ENCODE measurements at places on chromosomes 3 and 15.

GRCh38 chr3:145015253-145015652 is 1043.6 kb downstream of the DIPK2A start:
- no peaks in the 10 kb centered on the region for H3K36me3 ChIP-seq
- no peaks in the 10 kb centered on the region for H3K4me1 ChIP-seq
- no peak for DNase-seq
- H3K4me3 ChIP-seq = no peak overlapping the region

- no peaks in the 10 kb centered on the region for H3K4me1 ChIP-seq
- H3K27ac ChIP-seq = no peak overlapping the region
- H3K4me3 ChIP-seq = no peak overlapping the region
- no peaks in the 10 kb centered on the region for H3K36me3 ChIP-seq
These were observed 264.2 kb downstream of the VPS13C start for GRCh38 chr15:61796056-61796455.

DNA sequence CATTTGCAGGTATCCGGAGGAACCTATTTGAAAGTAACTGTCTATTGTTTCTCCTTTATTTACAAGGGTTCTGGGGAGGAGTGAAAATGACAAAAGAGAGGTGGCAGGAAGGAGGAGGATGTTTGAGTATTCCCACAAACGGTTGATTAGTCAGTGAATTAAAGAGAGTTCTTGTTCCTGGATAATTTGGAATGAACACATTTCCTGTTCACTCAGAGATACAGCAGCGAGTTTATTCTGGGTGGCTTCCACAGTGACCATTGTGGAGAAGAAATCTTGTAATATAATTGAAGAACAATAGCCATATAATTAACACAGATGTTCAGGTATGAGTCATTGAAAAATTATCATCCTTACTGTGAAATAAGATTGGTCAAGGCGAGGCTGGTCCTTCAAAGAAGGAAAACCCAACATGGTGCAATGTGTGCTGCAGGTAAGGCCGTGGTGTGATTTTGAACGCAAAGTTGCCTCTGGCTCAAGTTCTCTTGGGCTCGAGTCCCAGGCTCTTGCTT is 77.3 kb downstream of the NFKBIZ start:
- H3K4me1 ChIP-seq = peaks cover 17% of the 10 kb centered on the region
- no peaks in the 10 kb centered on the region for H3K36me3 ChIP-seq
- H3K27me3 ChIP-seq = no peaks in the 10 kb centered on the region

GRCh38 chr15:47824147-47824546 is 106.8 kb downstream of the SEMA6D start:
- H3K27ac ChIP-seq = no peak overlapping the region
- DNase-seq = no peak
- no peak overlapping the region for H3K4me3 ChIP-seq
- H3K4me1 ChIP-seq = no peaks in the 10 kb centered on the region

DNA sequence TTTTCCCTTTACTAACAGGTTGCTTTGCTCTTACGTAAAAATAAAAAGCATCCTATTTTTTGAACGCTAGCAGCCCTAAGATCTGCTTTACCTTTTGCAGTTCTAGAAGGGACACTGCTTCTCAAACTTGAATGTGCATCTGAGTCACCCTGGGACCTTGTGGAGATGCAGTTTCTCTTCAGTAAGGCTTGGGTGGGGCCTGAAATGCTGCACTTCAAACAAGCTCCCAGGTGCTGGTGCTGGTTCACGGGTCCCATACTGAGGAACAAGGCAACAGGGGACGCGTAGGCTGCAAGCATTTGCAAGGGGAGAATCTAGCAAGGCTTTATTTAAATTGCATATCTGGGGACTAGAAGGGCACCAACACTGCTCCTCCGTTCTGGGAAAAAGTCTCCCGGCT is 30.0 kb downstream of the MB21D2 start:
- H3K27me3 ChIP-seq = no peaks in the 10 kb centered on the region
- H3K4me1 ChIP-seq = peaks cover 64% of the 10 kb centered on the region
- no peaks in the 10 kb centered on the region for H3K36me3 ChIP-seq
- H3K27ac ChIP-seq = no peak overlapping the region
- H3K4me3 ChIP-seq = no peak overlapping the region
- DNase-seq = no peak

GRCh38 chr3:23685541-23686258 is 120.1 kb upstream of the UBE2E1 start:
- H3K4me1 ChIP-seq = no peaks in the 10 kb centered on the region
- no peak overlapping the region for H3K4me3 ChIP-seq
- no peaks in the 10 kb centered on the region for H3K36me3 ChIP-seq
- no peak overlapping the region for H3K27ac ChIP-seq
- no peak for DNase-seq
- no peaks in the 10 kb centered on the region for H3K27me3 ChIP-seq

- H3K36me3 ChIP-seq = peaks cover 8% of the 10 kb centered on the region
- peaks cover 38% of the 10 kb centered on the region for H3K4me1 ChIP-seq
- peak overlapping the region; percentile 77 for H3K27ac ChIP-seq
- peak overlapping the region; percentile 13 for H3K4me3 ChIP-seq
- no peaks in the 10 kb centered on the region for H3K27me3 ChIP-seq
These were observed 8.4 kb downstream of the MFGE8 start for GRCh38 chr15:88904624-88905327.

DNA sequence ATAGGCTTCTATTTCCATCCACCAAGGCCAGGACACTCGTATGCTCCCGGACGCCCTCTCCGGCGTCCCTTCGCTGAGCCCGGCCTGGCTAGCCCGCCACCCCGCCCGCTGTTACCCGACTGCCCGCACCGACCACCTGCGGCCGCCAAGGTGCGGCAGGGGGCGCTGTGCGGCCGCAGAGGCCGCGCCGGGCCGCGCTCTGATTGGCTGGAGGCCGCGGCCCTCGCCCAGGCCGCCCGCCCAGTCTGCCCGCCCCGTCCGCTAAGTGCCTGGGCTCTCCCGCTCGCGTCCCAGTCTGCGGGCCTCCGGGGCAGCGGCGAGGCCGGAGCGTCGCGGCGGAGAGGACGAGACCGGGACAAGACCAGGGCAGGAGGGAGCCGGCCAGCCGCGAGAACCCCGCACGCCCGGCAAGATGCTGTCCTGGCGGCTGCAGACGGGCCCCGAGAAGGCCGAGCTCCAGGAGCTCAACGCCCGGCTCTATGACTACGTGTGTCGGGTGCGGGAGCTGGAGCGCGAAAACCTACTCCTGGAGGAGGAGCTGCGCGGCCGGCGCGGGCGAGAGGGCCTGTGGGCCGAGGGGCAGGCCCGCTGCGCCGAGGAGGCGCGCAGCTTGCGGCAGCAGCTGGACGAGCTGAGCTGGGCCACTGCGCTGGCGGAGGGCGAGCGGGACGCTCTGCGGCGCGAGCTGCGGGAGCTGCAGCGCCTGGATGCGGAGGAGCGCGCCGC is at the start of gene SYNM:
SYNM (plus strand) TSS at position 293 of the 726 bp plus-strand sequence; CDS start at position 413, 120 bp downstream.
- peaks cover 10% of the 10 kb centered on the region for H3K4me1 ChIP-seq
- no peaks in the 10 kb centered on the region for H3K36me3 ChIP-seq
- H3K27me3 ChIP-seq = peaks cover 13% of the 10 kb centered on the region
- DNase-seq = peak; percentile 20
- peak within 1 kb of the TSS; percentile 9 for H3K4me3 ChIP-seq
- H3K27ac ChIP-seq = no peak within 1 kb of the TSS

- H3K27me3 ChIP-seq = no peaks in the 10 kb centered on the region
- H3K4me1 ChIP-seq = no peaks in the 10 kb centered on the region
- H3K27ac ChIP-seq = no peak overlapping the region
- DNase-seq = no peak
These were observed 370.6 kb upstream of the PROK2 start for GRCh38 chr3:72155391-72156064.

GRCh38 chr3:114685161-114685560 is 391.3 kb downstream of the TIGIT start:
- no peak for DNase-seq
- H3K4me1 ChIP-seq = peaks cover 6% of the 10 kb centered on the region
- no peaks in the 10 kb centered on the region for H3K27me3 ChIP-seq
- no peak overlapping the region for H3K27ac ChIP-seq
- H3K4me3 ChIP-seq = no peak overlapping the region

- peak overlapping the region; percentile 41 for H3K27ac ChIP-seq
- no peaks in the 10 kb centered on the region for H3K27me3 ChIP-seq
- H3K4me1 ChIP-seq = peaks cover 44% of the 10 kb centered on the region
- H3K4me3 ChIP-seq = peak overlapping the region; percentile 17
- DNase-seq = peak; percentile 86
These were observed 25.6 kb downstream of the SEC22C start for GRCh38 chr3:42556089-42556632.

DNA sequence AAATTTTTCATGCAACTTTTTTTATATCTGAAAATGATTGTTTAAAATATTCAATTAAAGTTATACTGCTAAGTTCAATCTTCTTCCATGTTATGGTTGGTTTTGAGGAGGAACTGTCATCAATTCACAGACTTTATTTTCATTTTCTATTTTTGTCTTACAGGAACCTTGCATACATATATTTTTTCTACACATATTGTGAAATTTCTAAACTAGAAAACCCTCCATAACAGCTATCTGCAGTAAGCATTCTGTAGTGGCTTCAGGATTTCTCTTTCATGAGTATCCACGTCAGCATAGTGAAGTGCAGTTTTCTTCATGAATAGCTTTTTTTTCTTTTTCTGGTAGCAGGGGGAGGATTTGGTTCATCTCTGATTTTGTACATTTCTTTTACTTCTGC is 48.2 kb downstream of the ATR start:
- no peaks in the 10 kb centered on the region for H3K27me3 ChIP-seq
- H3K27ac ChIP-seq = no peak overlapping the region
- H3K36me3 ChIP-seq = peaks cover 18% of the 10 kb centered on the region

All from CD4-positive, alpha-beta memory T cell (primary cell).